ENCODE measurements at places on chromosomes 11 and 22. TPM values are rescaled to one million over a fixed set of nuclear protein-coding genes. Genes with fewer than 3 reads are reported as not detected.

DNA sequence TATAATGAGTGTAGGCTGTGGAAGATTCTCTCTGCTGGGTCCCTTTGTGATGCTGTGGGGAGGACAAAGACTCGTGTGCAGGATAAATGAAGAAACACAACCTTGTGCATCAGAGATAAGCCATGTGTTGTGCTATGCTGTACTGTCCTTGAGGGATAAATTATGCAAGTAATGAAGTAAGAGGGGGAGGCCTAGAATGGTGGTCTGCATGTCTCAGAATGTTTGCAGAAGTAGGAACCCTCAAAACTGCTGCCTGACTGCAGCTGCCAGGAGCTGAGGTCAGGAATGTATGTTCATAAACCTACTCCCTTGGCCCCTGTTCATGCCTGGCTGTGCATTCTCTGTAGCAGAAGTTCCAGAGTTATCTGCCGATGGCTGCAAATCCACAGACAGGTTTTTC lies 4.6 kb upstream of the SMCO4 start:
- DNase-seq, result no peak

GRCh38 chr11:72298931-72299330 lies 55.0 kb upstream of the PHOX2A start:
- no peak for DNase-seq

DNA sequence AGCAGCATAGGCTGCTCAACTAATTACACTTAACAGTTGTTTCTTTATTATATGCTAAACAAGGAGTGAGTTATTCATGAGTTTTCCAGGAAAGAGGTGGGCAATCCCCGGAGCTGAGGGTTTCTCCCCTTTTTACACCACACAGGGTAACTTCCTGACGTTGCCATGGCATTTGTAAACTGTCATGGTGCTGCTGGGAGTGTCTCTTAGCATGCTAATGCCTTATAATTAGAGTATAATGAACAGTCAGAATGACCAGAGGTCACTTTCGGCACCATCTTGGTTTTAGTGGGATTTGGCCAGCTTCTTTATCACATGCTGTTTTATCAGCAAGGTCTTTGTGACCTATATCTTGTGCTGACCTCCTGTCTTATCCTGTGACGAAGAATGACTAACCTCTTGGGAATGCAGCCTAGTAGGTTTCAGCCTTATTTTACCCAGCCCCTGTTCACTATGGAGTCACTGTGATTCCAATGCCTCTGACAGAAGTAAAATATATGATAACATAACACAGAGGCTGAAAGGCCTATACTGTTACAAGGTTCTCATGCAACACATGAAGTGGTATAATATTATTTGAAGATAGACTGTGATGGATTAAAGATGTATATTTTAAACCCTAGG lies 41.3 kb upstream of the RDX start:
- DNase-seq, result no peak

DNA sequence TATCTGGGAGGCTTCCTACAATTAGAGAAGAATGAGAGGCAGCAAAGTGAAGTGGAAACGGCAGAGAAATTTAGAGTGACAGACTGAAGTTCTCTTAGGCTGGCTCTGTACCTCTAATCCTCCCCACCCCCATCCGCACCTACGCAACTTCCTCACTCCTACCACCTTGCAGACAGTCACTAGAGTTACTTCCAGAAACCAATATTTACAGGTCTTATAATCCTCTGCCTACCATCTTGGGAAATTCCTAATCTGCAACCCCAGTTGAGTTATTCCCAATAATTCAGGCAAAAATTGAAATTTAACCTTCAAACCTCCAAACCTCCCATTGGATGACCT lies 71.7 kb downstream of the PAK1 start:
- DNase-seq, result no peak

DNA sequence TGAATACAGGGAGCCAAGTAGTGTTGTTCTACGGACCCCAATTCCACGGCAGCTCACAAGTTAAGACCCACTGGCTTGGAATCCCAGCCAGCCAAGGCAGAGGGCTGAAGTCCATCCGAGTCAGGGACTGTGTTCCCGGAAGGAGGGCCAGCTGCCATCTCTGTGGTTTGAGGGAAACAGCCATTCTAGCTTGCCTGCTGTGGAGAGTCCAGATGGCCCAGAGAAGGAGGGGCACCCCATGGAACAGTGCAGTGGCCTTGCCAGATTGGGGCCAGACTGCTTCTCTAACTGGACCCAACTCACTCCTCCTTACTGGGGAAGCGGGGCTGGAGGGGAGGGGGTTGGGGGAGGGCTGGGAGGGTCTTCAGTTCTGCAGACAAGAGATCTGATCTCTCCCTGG lies 156.4 kb downstream of the FAM181B start:
- DNase-seq, result no peak

DNA sequence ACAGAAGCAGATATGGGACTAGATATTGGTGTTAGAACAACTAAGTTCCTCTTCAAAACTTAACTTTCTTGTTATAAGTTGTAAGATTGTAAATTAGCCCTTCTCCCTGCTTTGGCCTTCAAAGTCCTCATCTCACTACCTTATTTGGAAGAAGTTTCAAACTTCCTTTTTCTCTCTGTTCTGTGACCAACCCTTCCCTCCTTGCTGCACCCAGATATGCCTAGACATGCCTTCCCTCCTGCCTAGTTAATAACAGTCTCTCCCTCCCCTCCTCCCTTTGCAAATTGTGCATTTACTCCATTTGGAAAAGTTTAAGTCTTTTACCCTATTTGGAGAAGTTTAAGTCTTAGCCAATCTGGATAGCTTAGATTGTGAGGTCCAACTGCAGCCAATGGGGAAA lies 4.9 kb downstream of the OR52K2 start:
- no peak for DNase-seq

DNA sequence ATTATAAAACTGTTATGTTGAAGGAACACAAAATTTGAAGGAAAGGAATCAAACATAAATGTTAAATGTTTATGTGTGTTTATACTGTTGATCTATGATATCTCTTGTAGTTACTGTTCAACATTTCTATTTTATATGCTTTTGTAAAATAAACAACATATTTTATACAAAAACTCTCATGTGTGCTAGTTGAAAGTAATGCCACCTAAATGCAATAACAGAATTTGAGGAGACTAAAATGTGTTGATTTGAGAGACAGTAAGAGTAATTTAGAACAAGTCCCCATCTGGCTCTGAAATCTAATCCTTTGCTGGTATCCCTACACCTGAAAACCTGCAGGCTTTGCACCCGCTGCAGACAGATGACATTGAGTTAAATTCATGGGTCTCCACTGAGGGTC lies 95.7 kb upstream of the TOP3B start:
- no peak for DNase-seq

DNA sequence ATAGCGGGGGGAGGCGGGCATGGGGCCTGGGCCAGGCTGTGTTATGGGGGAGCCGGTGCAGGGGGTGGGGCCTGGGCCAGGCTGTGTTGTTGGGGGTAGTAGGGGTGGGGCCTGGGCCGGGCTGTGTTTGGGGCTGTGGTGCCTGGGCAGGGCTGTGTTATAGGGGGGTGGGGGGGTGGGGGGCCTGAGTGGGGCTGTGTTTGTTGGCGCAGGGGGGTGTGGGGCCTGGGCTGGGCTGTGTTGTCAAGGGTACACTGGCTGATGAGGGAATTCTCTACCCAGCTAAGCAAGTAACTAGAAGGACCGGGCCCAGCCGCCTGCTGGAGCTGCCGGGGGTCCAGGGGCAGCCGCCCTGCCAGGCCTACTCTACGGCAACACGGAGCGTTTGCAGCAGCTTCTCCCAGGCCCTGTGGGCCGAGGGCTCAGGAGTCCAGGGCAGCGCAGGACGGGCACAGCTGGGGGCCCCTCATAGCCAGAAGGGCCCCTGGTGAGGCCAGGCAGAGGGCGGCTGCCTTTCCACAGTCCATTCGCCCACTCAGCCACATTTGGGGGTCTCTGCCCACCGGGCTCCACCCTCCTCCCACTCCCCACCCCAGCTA lies 10.1 kb upstream of the PIM3 start:
- no peak for DNase-seq

DNA sequence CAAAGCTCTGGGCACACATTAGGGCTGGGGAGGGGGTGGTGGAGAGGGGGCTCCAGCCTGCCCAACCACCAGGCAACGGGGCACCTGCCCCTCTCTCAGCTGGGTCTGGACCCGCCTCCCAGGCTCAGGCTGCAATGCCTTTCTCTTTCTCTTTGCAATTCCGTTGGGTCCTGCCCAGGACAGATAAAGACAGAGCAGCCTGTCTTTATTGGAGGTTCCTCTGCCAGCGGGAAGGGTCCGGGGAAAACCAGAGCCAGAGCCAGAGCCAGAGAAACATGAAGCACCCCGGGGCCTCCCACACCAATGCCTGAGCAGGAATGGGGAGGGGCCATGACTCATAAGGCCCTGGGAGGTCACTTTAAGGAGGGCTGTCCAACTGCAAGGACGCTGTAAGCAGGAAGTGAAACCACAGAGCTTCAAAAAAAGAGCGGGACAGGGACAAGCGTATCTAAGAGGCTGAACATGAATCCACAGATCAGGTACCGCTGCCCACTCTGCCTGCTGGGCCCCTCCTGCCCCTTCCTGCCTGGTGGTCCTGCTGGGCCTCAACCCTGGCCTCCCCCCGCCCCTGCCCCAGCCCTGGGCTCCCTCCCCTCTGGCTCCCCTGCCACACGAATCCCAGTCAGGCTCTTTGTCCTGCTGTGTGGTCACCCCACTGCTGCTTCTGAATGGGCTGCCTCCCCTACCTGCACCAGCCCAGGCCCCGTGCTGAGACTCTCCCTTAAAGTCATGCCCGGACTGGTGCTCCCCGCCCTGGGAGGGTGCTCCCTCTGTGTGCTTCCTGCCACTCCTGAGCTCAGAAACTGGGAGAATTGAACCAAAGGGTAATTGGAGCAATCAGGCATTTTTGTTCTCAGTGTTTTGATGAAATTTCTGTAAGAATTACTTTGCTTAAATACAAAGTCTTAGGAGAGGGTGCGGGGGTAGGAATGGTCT lies at the start of gene APOBEC3B:
Gene APOBEC3B (plus strand): TSS at position 356 of the 936 bp plus-strand sequence. CDS start 107 bp downstream, at position 463.
- DNase-seq, result peak; percentile 90

DNA sequence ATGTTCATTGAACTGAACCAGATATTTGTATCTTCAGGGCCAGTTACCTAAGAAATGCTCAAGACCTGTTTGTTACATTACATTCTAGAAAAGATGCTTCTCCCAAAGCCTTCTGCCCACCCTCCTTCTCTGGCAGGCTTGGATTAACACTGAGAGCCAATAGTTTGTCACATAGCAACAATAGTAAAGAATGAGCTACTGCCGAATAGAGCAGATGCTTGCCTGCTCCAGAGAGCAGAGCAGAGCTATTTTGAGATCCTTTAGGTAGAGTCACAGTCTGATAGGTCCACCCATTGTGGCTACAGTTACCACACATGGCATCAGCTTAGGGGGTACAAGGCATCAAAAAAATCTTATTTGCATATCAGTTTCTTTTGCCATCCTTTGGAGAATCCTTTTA lies 13.5 kb upstream of the EP300 start:
- no peak for DNase-seq

GRCh38 chr11:99937330-99937729 lies 749.8 kb upstream of the ARHGAP42 start:
- no peak for DNase-seq

Gene C22orf42
- not detected for total RNA-seq

Gene CSNK2A3
- total RNA-seq, result 1.6 TPM

Gene OR51G1
- total RNA-seq, result not detected

Gene DDX6
- total RNA-seq, result 118 TPM

- no peak for DNase-seq
Observed at GRCh38 chr11:96109331-96110030, 185.6 kb upstream of the MTMR2 start.

- DNase-seq, result no peak
Observed at GRCh38 chr11:67031791-67032561, 9.0 kb downstream of the SYT12 start.

DNA sequence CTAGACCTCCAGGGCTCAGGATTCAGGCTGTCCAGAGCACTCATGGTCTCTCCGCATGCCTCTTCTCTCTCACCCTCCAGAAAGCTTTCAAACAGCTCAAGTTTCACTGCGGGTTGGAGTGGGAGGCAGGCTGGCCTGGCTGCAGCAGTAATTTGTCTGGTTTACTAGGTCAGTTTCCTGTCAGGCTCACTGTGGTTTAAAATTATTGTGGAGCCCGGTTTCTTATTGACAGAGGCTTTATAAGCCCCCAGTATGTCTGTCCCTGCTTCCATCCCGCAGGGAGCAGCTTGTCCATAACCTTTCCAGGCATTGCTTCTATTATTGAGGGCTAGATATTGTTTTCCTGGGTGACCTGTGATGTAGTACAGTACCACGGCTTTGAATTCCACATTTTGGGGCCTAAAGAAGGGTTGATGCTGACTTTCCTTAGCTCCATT lies 235.3 kb upstream of the SORL1-AS1 start:
- no peak for DNase-seq

Gene ARRB1
- 21.4 TPM for total RNA-seq

GRCh38 chr11:2666401-2666741 lies 33.4 kb downstream of the KCNQ1OT1 start:
- DNase-seq, result peak; percentile 39
